ENCODE measurements at places on chromosomes 6 and 20. TPM values are rescaled to one million over a fixed set of nuclear protein-coding genes. Genes with fewer than 3 reads are reported as not detected.
A peak's percentile ranks its signal among the peaks of the same experiment; 100 is the strongest.

- H3K27ac ChIP-seq: no peak overlapping the region
- H3K27me3 ChIP-seq: no peaks in the 10 kb centered on the region
- no peaks in the 10 kb centered on the region for H3K4me1 ChIP-seq
- H3K4me3 ChIP-seq: no peak overlapping the region
These were observed 70.3 kb downstream of the SMAP1 start for GRCh38 chr6:70738028-70738427.

DNA sequence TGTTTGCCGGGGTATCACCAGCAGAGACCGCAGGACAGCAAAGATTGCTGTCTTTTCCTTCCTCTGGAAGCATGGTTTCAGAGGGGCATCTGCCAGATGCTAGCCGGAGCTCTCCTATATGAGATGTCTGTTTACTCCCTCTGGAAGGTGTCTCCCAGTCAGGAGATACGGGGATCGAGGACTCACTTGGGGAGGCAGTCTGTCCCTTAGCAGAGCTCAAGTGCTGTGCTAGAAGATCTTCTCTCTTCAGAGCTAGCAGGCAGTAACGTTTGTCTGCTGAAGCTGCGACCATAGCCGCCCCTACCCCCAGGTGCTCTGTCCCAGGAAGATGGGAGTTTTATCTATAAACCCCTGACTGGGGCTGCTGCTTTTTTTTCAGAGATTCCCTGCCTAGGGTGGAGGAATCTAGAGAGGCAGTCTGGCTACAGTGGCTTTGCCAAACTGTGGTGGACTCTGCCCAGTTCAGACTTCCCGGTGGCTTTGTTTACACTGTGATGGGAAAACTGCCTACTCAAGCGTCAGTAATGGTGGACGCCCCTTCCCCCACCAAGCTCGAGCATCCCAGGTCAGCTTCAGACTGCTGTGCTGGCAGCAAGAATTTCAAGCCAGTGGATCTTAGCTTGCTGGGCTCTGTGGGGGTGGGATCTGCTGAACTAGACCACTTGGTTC, 133.0 kb upstream of the FLRT3 start:
- H3K36me3 ChIP-seq: no peaks in the 10 kb centered on the region
- no peaks in the 10 kb centered on the region for H3K4me1 ChIP-seq
- H3K27ac ChIP-seq: no peak overlapping the region
- H3K27me3 ChIP-seq: no peaks in the 10 kb centered on the region

DNA sequence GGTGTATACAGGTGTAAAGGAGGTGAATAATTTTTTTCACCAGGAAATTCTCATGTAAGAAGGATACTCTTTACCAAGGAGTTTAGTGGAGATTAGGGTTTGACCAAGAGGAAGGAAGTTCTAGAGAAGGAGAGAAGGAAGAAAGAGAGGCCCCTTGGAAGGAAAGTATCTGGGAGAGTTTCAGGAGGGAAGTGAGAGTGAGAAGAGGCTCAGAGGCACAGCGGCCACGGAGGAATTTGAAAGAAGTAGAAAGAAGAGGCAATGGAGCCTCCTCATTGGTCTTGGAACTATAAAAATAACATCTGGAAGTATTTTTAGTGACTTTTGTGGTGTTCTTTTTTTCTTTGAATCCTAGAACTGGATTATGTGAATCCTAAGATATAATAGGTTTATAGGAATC, 50.8 kb upstream of the MCUR1 start:
- H3K27me3 ChIP-seq: no peaks in the 10 kb centered on the region
- no peak overlapping the region for H3K27ac ChIP-seq
- no peak overlapping the region for H3K4me3 ChIP-seq
- DNase-seq: no peak
- no peaks in the 10 kb centered on the region for H3K36me3 ChIP-seq

DNA sequence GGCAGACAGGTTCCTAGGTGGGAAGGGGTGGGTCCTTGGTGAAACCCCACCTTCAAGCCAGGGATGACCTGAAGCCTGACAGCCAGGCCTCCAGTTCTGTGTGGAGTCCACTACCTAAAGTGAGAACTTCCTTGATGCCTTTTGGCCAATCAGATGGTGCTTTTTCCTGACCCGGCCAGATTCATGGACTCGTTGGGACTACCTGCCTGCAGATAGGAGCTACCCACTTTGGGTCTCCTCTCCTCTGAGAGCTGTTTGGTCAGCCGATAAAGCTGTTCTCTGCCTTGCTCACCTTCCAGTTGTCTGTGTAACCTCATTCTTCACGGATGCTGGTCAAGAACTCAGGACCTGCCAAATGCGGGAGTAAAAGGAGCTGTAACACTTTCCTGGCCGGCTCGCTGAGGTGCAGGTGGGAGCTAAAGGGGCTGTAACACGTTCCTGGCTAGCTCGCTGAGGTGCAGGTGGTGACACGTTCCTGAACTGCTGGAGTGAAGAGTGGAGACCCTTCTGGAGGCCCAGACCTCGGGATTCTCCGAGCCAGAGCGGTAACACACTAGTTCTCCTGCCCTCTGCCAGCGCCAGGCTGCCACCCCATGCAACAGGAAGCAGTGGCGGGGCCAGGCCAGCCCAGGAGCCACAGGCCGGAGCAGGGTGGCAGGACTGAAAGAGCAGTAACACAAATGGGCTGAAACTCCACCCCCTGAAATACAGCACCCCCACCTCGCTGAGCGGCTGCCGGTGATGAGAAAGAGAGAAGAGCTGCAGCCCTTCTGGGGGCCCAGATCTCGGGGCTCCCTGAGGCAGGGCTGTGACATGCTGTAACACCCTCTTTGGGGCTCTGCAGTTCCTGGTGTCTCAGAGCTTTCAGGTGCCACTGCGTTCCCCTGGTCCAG, 13.6 kb upstream of the DBNDD2 start:
- H3K4me3 ChIP-seq: no peak overlapping the region
- no peak overlapping the region for H3K27ac ChIP-seq
- H3K27me3 ChIP-seq: no peaks in the 10 kb centered on the region
- DNase-seq: no peak

GRCh38 chr6:12715437-12715836, 1.1 kb upstream of the PHACTR1 start:
- H3K27ac ChIP-seq: no peak overlapping the region
- no peak for DNase-seq
- H3K4me3 ChIP-seq: no peak overlapping the region

- no peaks in the 10 kb centered on the region for H3K4me1 ChIP-seq
- no peak overlapping the region for H3K4me3 ChIP-seq
- no peak for DNase-seq
- no peak overlapping the region for H3K27ac ChIP-seq
These were observed 767.0 kb upstream of the POU3F2 start for GRCh38 chr6:98067375-98067774.

DNA sequence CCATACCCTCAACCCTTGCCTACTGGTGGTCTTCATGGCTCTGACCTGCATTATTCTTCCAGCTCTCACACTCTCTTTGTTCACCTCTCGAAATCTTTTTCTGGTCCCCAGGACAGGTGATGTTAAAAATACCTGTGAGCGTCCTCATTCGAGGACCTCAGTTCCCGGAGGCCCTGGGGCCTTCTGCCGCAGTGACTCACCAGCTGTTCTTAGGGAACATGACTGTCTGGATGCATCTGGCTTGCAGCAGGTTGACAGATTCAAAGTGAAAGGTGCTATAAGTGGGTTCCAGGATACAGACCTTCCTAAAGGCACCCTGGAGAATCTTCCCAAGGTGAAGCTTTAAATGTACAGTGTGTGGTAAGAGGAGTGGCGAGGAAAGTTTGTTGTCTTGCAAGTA, 210.4 kb upstream of the KCNG1 start:
- no peak for DNase-seq
- H3K4me1 ChIP-seq: no peaks in the 10 kb centered on the region
- H3K27me3 ChIP-seq: no peaks in the 10 kb centered on the region
- no peak overlapping the region for H3K4me3 ChIP-seq

GRCh38 chr20:60695226-60696000, 556.6 kb upstream of the CDH4 start:
- H3K36me3 ChIP-seq: no peaks in the 10 kb centered on the region
- H3K4me1 ChIP-seq: no peaks in the 10 kb centered on the region
- no peak overlapping the region for H3K4me3 ChIP-seq
- no peaks in the 10 kb centered on the region for H3K27me3 ChIP-seq

- H3K36me3 ChIP-seq: no peaks in the 10 kb centered on the region
- no peaks in the 10 kb centered on the region for H3K4me1 ChIP-seq
- no peak overlapping the region for H3K27ac ChIP-seq
- H3K4me3 ChIP-seq: no peak overlapping the region
These were observed 113.9 kb downstream of the KLHL32 start for GRCh38 chr6:97038437-97038836.

DNA sequence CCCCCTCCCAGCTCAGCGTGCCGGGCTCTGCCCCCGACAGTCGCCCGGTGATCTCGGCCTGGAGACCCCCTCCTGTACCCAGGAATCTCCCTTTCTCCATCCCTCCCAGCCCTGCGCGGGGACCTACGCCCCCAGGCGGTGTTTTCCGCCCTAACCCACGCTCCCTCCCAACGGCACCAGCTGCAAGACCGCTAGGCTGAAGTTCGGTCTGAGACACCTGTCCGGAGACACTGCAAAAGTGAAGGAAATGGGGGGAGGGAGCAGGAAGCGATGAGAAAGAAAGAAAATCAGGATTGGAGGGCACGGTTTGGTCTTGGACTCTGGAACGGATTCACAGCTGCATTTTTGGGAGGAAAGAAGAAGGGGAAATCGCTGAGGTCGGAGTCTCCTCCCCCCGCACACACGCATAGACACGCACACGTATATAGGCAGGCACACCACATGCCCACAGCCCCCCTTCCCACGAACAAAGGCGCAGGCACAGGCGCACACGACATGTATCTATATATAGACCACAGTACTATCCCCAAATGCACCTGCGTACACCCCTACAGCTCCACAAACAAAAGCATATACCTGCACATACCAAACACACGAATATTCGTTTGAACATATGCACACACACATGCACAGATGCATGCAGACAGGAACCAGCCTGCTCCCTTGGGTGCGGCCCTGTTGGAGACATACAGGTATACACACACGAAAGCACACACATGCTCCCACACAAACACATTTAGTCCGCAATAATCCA, 1.0 kb downstream of the SLC32A1 start:
- no peaks in the 10 kb centered on the region for H3K36me3 ChIP-seq
- H3K27ac ChIP-seq: no peak overlapping the region
- no peak overlapping the region for H3K4me3 ChIP-seq
- H3K4me1 ChIP-seq: no peaks in the 10 kb centered on the region

- no peaks in the 10 kb centered on the region for H3K36me3 ChIP-seq
- DNase-seq: no peak
- no peaks in the 10 kb centered on the region for H3K4me1 ChIP-seq
These were observed 172.1 kb upstream of the RUNX2 start for GRCh38 chr6:45156075-45156474.

GRCh38 chr6:90885611-90886056, 298.8 kb upstream of the MAP3K7 start:
- H3K27me3 ChIP-seq: no peaks in the 10 kb centered on the region
- no peak overlapping the region for H3K27ac ChIP-seq
- H3K4me3 ChIP-seq: no peak overlapping the region
- H3K4me1 ChIP-seq: no peaks in the 10 kb centered on the region
- no peak for DNase-seq

DNA sequence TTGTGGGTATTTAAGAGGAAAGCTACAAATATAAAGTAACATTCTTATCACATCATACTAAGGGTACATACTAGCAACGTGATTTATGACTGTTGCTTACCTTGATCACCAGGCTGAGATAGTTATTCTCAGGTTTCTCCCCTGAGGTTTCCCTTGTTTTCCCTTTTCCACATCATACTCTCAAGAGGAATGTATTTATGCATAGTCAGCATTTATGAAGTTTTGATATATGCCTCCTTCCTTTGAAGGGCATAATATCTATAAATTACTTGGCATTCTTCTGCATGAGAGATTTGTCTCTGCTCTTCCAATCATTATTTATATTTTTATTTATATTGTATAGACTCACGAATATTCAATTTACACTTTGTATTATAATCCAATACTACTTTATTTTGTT, 726.7 kb upstream of the ADGRB3 start:
- no peaks in the 10 kb centered on the region for H3K27me3 ChIP-seq
- no peaks in the 10 kb centered on the region for H3K36me3 ChIP-seq
- no peak overlapping the region for H3K27ac ChIP-seq
- no peak for DNase-seq
- no peak overlapping the region for H3K4me3 ChIP-seq

DNA sequence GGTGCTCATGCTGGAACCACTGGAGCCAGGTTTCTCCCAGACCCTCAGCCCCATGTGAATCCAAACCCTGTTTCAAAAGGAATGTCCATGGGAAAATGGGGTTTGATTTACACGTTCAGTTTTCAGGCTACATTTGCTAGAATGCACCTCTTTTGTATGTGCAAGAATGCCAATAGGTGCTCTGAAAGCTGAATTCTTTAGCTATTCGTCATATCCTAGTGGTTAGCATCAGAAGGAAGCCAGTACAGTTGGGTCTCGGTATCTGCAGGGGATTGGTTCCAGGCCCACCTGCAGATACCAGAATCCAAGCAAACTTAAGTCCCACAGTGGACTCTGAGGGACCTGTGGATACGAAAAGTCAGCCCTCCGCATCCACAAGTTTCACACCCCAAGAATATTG, 93.4 kb downstream of the UST start:
- no peak overlapping the region for H3K27ac ChIP-seq
- DNase-seq: no peak
- H3K4me3 ChIP-seq: no peak overlapping the region
- no peaks in the 10 kb centered on the region for H3K4me1 ChIP-seq

- no peak for DNase-seq
- H3K4me3 ChIP-seq: no peak overlapping the region
- H3K27ac ChIP-seq: no peak overlapping the region
- no peaks in the 10 kb centered on the region for H3K27me3 ChIP-seq
These were observed 407.9 kb upstream of the MAN1A1 start for GRCh38 chr6:119757467-119757866.

DNA sequence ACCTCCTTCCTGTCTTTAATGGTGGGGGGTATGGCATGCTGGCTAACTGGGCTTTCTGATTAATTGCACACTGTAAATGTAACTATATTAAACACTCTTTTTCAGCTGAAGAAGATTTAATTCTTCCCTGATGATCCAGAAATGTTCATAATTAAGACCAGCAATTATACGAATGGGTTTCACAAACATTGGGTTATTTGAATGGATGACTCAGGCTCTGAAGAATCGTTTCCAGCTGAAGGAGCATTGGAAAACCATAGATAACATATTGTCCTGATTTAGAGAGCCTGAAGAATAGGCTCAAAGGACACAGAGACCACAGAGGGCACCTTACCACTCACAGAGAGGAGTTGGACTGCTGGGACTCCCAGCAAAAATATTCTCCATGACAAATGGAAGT, 130.7 kb upstream of the SSTR4 start:
- no peak for DNase-seq
- H3K4me3 ChIP-seq: no peak overlapping the region
- H3K36me3 ChIP-seq: no peaks in the 10 kb centered on the region
- no peaks in the 10 kb centered on the region for H3K27me3 ChIP-seq
- no peak overlapping the region for H3K27ac ChIP-seq

GRCh38 chr6:13810688-13811446, 3.5 kb downstream of the MCUR1 start:
- H3K27ac ChIP-seq: peak overlapping the region; percentile 99
- no peaks in the 10 kb centered on the region for H3K27me3 ChIP-seq
- H3K36me3 ChIP-seq: no peaks in the 10 kb centered on the region
- H3K4me3 ChIP-seq: no peak overlapping the region
- peaks cover 6% of the 10 kb centered on the region for H3K4me1 ChIP-seq

Gene DNAAF9
- total RNA-seq: 6.6 TPM

Gene THBS2
- 14.4 TPM for total RNA-seq

Gene TBC1D32
- total RNA-seq: 16.5 TPM

Gene SMIM26
- total RNA-seq: 19.8 TPM
